ENCODE measurements at places on chromosomes 3 and 15.

DNA sequence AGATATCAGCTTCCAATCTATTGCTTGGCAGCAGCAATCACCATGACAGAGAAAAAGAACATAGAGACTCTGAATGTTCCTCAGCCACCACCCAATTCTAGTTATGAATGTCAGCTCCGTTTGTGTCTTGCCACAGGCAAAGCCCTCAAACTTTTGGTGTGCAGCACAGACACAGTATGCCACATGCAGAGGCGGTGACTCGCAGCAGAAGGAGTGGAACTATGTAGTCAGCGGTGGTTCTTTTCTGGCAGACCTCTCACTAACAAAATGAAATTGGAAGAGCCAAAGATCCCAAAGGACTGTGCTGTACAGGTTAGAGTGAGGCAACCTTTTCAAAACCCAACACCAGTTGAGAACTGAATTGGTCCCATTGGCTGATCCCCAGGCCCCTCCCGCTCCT lies 220.9 kb downstream of the SLC9A9 start:
- H3K36me3 ChIP-seq = peaks cover 1% of the 10 kb centered on the region
- DNase-seq = peak; percentile 73
- H3K27ac ChIP-seq = no peak overlapping the region

DNA sequence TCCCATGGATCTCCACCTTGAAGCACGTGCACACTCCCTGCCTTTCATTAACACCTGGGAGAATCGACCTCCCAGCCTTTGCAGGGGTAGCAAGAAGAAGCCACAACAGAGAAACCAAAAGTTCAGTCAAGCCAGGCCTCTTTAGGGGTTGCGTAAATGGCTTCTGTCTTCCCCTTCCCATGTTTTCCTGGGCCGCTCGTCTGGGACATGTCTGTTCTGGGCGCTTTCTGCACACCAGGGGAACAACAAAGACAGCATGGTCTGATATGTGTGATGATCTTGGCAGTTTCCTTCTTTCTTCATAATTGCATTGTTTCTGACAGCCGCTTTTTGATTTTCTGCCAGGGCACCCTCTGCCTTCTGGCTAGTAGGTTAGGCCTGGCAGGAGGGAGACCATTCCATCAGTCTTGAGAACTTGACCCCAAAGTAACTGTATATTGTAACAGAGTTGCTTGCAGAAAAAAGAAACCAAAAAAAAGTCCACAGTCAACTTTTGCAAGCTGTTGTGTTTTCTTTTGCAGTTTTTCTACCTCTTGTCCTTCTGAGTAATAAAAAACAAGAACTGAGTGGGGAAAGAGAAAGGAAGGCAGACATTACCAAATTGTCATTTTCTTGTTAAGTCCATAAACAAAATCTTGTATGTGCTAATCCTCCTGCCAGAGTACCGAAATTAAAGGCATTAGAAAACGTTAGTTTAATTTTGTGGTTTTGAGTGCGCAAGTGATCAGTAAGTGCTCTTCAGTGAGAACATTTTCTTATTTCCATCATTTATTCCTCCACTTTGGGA lies 56.0 kb upstream of the FURIN start:
- no peak for DNase-seq
- peak overlapping the region; percentile 99 for H3K27ac ChIP-seq
- no peaks in the 10 kb centered on the region for H3K27me3 ChIP-seq

DNA sequence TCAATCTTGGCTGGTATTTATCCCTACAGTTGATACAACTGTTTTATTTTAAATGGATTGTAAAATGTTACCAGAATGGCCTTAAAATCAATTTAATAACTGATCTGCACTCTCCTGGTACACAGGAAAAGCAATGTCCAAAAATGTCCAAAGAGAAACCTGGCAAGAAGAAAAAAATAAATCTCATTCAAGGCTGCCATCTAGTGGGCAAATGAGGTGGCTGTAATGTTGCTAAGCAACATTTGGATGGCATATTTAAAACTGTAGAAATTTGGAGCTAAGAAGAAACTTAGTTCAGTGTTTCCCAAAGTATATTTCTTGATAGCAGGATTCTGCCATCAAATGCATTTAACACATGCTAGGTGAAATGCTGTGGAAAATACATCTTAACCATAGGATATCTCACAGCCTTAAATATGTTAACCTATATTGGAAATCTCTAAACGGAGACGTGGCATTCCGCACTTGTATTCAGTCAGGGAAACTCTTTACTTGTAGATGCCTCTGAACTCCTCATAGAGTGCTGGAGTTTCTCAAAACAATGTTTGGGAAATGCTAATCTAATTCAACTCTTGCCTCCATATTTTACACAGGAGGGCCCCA lies 216.8 kb downstream of the ERC2 start:
- DNase-seq = peak; percentile 11
- H3K4me3 ChIP-seq = no peak overlapping the region
- H3K36me3 ChIP-seq = no peaks in the 10 kb centered on the region
- no peak overlapping the region for H3K27ac ChIP-seq
- H3K27me3 ChIP-seq = peaks cover 8% of the 10 kb centered on the region

DNA sequence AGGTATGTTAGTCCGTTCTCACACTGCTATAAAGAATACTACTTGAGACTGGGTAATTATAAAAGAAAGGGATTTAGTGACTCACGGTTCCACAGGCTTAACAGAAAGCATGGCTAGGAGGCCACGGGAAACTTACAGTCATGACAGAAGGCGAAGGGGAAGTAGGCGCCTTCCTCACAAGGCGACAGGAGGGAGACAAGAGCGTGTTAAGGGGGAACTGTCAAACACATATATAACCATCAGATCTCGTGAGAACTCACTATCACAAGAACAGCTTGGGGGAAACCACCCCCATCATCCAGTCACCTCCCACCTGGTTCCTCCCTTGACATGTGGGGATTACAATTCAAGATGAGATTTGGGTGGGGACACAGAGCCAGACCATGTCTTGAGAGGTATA lies 30.4 kb downstream of the SPRED1 start:
- DNase-seq = no peak
- H3K36me3 ChIP-seq = no peaks in the 10 kb centered on the region
- no peak overlapping the region for H3K27ac ChIP-seq
- H3K4me3 ChIP-seq = no peak overlapping the region

- H3K36me3 ChIP-seq = peaks cover 55% of the 10 kb centered on the region
- peaks cover 98% of the 10 kb centered on the region for H3K4me1 ChIP-seq
- no peak for DNase-seq
- no peaks in the 10 kb centered on the region for H3K27me3 ChIP-seq
- peak overlapping the region; percentile 97 for H3K4me3 ChIP-seq
Observed at GRCh38 chr15:31352339-31352751, 25.7 kb downstream of the KLF13 start.

GRCh38 chr3:160044121-160044520 lies 55.5 kb downstream of the IL12A start:
- H3K4me1 ChIP-seq = no peaks in the 10 kb centered on the region
- H3K27ac ChIP-seq = no peak overlapping the region
- H3K27me3 ChIP-seq = peaks cover 26% of the 10 kb centered on the region
- H3K4me3 ChIP-seq = no peak overlapping the region
- no peak for DNase-seq

DNA sequence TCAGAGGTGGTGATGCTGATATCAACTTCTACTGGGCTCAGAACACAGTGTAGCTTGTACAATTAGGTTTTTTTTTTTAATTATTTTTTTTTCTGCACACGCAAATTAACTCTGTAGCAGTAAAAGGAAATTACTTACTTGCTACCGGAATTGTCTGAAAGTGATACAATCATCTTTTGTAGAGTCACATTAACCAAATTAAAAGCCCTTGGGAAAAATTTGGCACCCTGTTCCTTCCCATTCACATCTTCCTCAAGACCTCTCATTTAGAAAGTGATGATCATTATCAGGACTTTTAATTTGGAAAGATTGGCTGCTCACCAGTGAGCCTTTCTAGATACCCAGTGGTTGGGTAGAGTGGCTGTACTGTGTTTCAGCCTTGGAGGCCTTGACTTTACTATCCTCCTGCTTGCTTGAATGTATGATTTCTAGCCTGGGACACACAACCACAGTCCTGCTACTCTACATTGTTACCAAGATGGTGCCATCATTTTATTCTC lies 158.3 kb downstream of the ECT2 start:
- H3K4me1 ChIP-seq = no peaks in the 10 kb centered on the region
- DNase-seq = no peak
- no peak overlapping the region for H3K4me3 ChIP-seq
- H3K27me3 ChIP-seq = peaks cover 16% of the 10 kb centered on the region
